NCI-H2171 treated with DMSO at 0.1 percent for 48 hours (cell line): ENCODE measurements at places on chromosomes 1 and 21.
A peak's percentile ranks its signal among the peaks of the same experiment; 100 is the strongest.

GRCh38 chr1:235002706-235003300 is 125.8 kb downstream of the TOMM20 start:
- DNase-seq = no peak

GRCh38 chr1:44566281-44567046 is 107.8 kb downstream of the TMEM53 start:
- peak; percentile 53 for DNase-seq

DNA sequence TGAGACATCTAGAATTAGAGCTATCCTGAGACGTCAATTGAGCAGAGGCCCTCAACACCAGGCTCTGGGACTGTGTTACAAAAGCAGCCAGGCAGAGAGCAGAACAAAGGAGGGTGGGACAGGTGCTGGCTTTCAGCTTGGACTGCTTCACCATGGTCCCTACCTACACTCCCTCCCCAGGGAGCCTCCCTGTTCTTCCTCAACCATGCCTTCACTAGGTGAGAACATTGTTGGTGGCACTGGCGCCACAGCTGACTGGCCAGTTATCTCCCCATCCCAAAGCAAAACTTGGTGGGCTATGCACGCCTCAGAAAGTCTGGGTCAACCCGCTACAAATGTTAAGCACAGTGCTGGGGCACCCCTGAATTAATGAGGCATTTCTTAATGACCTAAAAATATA is 87.8 kb downstream of the NMNAT2 start:
- DNase-seq = peak; percentile 52

- DNase-seq = no peak
These were observed 52.7 kb downstream of the AGBL4 start for GRCh38 chr1:49971088-49971487.

GRCh38 chr1:28126783-28127490 is 38.5 kb upstream of the EYA3 start:
- no peak for DNase-seq

DNA sequence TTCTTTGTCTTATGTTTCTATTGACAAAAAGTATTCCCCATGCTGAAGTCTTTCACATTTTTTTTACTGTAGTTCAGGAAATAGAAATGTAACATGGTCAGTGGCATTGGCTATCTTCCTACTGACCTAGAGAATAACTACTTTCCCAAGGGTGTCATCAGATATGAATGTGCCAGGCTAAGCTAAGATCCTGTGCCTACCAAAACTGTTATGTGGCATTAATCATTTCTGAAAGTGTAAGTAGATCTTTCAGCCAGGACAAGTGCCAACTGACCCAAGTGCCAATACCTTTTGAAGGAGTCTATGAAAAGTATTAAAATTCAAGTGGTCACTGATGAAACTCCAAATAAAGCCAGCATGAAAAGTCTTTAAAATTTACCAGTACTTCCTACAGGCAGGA is 165.3 kb downstream of the TNFSF18 start:
- DNase-seq = no peak

GRCh38 chr1:44447051-44447810 is 42.2 kb downstream of the RNF220 start:
- DNase-seq = no peak

DNA sequence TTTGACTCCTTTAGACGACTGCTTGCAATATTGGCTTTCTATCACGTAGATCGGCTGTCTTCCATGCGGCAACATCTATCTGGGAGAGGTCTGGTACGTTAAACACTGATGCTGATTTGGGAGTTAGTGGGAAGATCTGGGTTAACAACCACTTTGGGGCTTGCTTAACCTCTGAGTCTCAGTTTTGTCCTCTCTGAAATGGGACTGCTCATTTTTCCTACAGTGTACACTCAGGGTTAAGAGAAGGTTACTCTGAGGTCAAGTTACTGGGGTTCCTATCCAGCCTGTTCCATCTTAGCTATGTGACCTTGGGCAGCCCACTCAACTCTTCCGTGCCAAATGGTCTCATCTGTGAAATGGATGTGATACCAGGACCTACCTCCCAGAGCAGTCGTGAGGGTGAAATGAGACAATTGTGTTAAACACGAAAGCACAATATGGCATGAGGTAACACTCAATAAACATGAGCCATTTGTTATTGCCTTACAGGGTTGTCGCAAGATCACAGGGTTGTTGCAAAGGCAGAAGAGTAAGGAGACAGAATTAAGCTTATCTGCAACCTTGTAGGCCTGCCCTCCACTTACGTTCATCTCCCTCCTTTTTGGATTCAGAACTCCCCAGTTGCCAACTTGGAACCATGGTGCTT is 5.6 kb downstream of the ABCA4 start:
- DNase-seq = no peak

- no peak for DNase-seq
These were observed 304.4 kb upstream of the LYPLAL1 start for GRCh38 chr1:218869276-218869675.

DNA sequence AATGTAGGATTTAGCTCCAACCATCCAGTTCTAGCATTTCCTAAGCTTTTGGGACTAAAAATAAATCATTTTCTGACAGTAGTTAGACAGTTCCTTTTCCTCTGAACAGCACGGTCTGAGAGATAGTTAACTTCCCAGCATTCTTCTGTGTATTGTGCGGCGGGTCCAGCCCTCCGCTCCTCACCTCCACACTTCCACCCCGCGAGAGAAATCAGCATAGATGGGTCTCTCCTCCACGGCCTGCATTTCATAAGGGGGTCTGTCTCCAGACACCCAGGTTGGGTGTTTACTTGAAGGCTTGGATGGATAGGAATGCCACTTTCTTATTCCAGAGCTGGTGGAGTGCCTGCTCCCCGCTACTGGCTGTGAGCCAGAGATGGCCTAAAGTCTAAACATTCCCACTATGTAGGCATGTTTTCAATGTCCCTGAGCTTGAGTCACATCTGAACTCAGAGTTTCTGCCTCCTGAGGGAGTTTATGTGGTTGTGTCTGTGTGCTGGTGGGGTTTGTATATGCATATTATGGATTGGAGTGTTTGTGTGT is 38.0 kb upstream of the PPP2R5A start:
- no peak for DNase-seq

- DNase-seq = no peak
These were observed 21.3 kb upstream of the FCRL2 start for GRCh38 chr1:157798211-157798610.

DNA sequence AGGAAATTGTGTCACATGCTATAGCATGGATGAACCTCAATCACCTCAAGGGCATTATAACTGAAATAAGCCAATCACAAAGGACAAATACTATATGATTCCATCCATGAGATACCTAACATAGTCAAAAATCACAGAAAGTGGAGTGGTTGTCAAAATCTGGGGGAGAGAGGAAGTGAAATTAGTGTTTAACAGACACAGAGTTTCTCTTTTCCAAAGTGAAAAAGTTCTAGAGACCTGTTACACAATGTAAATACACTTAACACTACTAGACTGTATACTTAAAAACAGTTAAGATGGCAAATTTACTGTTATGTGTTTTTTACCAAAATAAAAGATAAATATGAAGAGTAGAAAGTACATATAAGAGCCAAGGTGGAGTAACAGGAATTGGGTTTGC is 31.8 kb downstream of the ZNF644 start:
- DNase-seq = no peak

GRCh38 chr1:198623752-198624647 is 14.8 kb upstream of the PTPRC start:
- no peak for DNase-seq

DNA sequence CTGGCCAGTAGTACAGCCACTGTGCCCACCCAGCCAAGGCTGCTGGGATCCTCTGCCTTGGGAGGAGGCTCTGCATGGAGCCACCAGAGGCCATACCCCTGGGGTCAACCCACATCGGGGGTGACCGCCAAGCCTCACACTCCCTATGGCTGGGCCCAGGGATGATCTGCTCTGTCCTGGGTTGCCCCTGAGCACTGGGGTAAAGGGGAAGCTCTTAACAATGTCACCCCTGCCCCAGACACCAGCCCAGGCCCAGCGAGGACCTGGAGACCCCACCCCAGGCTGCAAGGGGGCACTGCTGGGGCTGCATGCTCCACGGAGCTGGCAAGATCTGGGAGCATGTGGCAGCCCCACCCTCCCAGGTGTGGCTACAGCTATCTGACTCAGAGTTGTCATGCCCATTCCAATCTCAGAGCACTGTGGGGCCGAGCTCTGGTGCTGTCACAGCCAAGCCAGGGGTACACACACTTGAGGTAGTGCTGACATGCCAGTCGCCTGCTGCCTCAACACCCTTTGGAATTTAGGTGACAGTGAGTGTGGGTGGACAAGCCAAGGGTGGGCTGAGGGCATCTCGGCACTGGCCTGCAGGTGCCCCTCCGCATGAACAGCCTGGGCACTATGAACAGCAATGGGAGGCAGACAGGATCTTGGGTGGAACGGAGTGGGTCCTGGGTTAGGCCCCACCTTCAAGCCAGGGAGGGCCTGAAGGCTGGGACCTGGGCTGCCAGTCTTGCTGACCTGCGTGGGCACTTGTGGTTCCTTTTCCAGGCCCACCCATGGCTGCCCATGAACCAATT is 427.7 kb downstream of the LRRIQ3 start:
- no peak for DNase-seq

DNA sequence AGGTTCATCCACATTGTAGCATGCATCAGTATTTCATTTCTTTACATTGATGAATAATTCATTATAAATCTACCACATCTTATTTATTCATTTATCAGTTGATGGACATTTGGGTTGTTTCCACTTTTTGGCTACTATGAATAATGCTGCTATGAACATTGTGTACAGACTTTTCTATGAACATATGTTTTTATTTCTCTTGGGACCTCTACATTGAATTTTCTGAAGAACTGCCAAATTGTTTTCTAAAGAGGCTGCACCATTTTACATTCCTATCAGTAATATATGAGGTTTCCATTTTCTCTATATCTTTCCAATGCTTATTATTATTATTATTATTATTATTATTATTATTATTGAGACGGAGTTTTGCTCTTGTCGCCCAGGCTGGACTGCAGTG is 81.3 kb upstream of the SELENON start:
- DNase-seq = peak; percentile 53

GRCh38 chr1:7962014-7962335 is 464 bp downstream of the PARK7 start:
- peak; percentile 58 for DNase-seq

- no peak for DNase-seq
These were observed 107.7 kb upstream of the TMPRSS2 start for GRCh38 chr21:41615613-41616012.

- peak; percentile 67 for DNase-seq
These were observed 28.3 kb downstream of the GADD45A start for GRCh38 chr1:67713057-67713846.

DNA sequence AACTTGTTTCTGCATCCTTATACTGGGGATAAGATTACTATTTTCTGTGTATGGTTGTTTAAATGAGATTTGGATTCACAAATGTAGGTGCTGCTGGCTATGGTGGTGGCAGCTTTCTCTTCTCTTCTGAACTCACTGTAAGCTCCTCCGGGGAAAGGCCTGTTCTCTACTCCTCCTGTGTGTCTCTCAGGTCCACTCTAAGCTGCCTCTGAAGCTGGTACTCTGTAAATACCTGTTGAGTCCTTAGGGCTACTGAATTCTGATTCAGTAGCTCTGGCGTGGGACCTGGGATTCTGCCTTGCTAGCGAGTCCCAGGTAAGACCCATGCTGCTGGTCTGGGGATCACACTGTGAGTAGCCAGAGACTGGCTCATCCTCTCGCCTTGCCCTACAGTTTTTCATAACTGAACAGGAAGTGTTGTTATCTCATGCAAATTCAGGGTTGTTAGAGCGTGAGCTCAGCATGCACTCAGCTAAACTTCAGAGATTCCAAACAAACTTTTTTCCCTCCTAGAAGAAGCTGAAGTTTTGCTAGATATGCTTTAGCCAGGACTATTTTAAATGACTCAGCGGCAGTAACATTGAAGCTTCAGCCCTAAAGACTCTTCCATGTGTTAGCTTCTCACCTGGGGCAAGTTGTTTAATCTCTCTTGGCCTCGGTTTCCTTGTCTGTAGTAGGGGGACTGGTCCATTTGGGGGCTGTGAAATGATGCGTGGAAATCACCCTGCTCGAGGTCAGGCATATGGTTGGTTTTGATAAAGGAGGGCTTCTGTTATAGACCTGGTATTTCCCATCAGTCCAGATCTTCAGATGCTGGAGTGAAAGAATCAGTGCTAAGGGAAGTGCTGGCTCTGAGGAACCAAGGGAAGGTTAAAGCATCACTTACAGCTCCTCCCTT is 271.5 kb upstream of the TMEM51 start:
- DNase-seq = no peak

GRCh38 chr1:2493218-2493617 is 17.1 kb downstream of the PLCH2 start:
- no peak for DNase-seq

DNA sequence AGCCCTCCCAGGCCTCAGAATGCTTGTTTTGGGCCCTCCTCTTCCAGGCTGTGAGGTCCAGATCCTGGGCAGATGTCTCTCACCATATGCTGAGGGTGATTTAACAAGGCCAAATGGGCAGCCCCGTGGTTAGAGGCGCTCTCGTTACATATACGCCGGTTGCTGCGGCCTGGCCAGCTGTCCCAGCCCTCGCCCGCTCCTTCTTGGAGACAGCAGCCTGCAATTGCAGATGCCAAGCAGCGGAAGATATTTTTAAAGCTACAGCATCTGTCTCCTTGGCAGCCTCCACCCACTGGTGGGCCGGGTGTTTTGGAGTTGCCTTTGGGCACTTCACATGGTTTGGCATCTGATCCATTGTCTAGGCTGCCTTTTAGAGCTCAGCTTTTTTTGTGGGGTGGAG is 178.8 kb upstream of the NFIA start:
- peak; percentile 99 for DNase-seq

GRCh38 chr1:174080819-174081218 is 58.7 kb upstream of the RC3H1 start:
- no peak for DNase-seq

GRCh38 chr21:41086569-41086968 is 81.4 kb upstream of the BACE2 start:
- DNase-seq = peak; percentile 19

DNA sequence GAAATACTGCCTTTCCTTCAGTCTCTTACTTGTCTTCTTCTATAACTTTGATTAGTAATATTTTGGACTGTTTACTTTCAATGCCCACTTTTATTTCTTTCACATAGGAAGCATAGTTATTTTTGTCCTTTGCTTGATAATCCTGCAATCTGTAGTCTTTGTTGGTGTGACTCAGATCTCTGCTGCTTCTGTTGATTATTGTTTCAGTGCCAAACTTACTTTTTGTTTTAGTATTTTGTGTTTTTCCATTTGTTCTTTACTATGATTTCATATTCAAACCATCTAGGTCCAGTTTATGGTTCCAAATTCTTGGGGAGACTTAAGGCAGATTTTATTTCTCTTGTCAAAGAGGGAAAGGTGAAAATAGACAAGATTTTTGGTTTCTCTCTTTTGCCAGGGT is 399.9 kb downstream of the HLX start:
- no peak for DNase-seq
